ENCODE measurements at places on chromosomes 16 and 17.

DNA sequence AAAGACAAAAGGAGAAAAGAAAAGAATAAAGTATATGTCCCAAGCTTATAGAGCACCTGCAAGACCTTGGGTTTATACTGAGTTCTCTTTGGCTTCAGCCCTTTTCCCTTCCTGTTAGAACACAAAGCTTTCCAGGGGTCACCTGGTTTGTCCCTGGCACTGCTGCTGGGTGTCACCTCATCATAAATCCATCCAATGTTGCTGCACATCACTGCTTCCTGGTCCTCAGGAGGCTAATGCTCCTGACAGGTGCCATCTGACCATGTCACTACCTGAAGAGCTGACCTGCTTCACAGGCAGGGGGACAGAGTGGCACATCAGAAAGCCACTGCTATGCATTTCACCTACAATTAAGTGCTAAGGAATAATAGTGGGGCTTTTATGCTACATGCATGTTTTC lies 164.6 kb upstream of the ELAC2 start:
- no peak for DNase-seq

GRCh38 chr16:49128740-49129139 lies 152.9 kb downstream of the CBLN1 start:
- DNase-seq = no peak

DNA sequence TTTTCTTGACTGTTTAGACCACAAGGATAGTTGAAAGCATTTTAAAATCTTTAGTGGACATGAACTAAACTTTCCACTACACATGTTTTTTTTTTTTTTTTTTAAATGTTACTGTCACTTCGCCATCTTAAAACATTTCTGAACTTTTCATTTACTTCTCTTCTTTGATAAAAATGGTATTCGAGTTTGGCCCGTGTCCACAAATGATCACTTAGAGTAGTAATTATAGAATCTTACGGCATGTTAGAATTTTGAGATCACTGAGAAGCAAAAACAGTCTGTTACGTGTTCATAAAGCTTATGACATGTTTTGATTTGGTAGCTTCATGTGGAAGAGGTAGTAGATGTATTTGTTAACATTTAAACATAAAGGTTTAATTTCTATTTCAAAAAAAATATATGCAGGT lies 1.1 kb downstream of the NSRP1 start:
- no peak for DNase-seq

DNA sequence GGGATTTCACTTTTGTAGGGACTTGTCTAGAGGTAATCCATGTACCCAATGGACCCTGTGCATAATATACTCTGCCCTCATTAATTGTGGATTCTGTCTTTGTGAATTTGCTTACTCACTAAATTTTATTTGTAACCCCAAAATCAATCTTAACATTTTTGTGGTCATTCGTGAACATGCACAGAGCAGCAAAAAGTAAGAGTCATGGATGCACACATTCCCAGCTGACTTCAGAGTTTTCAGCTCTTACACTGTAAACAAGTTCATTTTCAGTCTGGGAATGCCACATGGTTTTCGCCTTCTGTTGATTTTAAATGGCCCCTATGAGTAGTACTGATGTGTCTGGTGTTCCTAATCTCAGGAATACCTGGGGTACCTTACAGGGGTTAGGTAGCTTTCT lies 24.3 kb downstream of the TAC4 start:
- DNase-seq = no peak

- DNase-seq = no peak
These were observed 2.3 kb upstream of the IL4R start for GRCh38 chr16:27311448-27311830.

GRCh38 chr16:82699711-82700495 lies 73.1 kb downstream of the CDH13 start:
- DNase-seq = no peak

DNA sequence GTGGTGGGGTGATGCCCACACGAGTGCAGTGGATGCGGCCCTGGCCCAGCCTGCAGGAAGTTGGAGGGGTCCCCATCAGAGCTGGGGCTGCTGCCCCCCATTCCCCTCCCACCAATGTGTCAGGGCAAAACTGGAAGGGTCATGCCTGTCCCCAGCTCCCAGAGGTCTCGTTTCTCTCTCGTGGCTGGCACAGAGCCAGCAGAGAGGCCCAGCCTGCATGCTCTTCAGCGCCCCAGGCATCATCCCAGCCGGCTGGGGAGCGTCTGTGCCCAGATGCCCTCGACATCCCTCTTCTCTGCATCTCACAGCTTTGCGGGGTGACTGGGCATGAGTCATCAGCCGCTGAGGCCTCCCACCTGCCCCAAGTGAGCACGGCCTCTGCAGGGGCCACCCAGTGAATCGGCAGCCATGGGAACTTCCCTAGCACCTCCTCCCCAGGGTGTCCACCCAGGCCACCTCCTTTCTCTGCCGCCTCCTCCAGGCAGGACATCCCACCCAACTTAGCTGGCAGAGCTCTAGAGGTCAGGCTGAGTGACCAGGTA lies 9.8 kb upstream of the CSNK1D start:
- no peak for DNase-seq

DNA sequence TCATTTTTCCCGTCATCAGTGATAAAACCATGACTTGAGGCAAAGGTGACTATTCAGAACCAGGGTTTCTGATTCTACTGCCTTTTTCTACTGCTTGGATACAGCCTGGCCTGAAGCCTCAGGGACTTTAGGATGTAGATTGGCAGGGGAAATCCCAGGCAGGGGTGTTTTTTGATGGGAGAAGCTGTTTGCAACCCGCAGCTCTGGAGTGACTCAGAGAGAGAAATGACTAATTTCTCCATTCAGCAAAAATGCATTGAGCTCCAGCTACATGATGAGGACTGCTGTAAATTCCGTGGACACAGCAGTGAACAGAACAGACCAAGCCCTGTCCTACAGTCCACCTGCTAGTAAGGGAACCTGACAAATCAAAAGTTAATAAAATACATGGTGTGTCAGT lies 560.6 kb downstream of the CDH13 start:
- DNase-seq = no peak

DNA sequence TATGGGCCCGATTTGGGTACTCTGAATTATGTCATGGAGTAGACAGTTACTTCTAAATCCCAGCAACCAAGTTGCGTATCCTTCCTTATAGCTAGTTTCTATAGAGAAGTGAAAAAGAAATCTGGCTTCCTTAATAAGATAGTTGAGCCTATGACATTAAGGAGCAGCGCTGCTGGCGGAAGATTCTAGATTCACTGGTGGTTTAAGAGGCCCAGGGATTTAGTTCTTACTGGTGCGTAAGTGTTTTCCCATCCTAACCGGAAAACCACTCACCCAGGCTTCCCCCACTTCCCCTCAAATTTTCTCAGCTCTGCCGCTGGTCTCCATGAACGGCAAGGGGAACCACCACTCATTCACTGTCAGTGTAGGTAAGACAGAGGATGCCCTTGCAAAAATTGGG lies 230.4 kb downstream of the CPPED1 start:
- DNase-seq = no peak

DNA sequence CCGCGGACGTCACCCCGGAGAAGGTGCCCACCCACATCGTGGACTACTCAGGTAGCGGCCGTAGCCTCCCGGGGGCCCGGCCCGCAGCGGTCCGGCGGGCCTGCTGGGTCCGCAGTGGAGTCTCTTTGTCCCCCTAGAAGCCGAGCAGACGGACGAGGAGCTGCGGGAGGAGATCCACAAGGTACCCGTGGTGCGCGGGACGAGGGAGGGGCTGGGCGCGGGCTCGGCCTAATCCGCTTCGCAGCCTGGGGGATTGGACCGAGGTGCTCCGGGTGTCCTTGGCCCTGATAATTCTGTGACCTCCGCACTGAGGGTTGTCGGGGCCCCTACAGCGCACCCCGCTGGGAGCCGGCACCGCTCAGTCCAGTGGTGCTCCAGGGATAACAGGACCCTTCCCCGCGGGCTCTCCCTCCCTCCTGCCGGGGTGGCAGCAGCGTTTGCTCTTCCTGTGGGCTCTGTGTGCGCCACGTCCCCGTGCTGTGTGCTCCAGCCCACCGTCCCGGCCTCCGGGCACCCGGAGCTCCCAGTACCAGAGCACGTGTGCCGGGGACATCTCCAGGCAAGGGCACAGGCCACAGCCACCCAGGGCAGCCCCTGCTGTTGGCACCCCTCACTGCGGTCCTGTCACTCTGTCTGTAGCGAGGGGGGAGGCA lies 713 bp downstream of the RHOT2 start:
- no peak for DNase-seq

- DNase-seq = no peak
These were observed 1.7 kb downstream of the ATP2C2 start for GRCh38 chr16:84369938-84370627.

DNA sequence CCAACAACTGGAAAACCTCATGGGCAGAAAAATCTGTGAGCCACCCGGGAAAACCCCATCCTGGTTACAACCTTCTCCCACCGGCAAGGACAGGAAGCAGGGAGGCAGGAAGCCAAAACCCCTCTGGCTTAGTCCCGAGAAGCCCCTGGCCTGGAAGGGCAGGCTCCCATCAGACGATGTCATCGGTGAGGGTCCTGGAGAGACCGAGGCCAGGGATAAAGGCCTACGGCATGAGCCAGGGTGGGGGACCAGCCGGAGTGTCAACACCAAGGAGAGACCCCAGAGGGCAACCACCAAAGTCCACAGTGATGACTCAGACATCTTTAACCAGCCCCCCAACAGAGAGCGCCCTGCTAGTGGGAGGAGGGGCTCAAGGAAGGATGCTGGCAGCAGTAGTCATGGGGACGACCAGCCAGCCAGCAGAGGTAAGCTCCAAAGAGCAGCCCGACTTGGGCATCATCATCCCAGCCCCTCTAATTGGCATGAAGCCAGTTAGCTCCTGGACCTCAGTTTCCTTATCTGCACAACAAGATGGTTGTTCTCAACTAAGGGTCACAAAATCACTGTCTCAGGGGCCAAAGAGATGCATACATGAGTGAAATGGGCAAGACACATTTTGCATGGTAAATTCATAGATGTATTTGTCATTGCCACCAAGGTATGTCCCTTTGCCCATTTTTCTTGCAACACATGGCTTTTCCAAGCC lies 190.7 kb downstream of the KATNIP start:
- no peak for DNase-seq

GRCh38 chr17:40509626-40510327 lies 8.4 kb upstream of the TNS4 start:
- DNase-seq = no peak

GRCh38 chr17:54898576-54898975 lies 2.1 kb upstream of the TOM1L1 start:
- DNase-seq = no peak
